ENCODE measurements at places on chromosomes 5 and 9.

DNA sequence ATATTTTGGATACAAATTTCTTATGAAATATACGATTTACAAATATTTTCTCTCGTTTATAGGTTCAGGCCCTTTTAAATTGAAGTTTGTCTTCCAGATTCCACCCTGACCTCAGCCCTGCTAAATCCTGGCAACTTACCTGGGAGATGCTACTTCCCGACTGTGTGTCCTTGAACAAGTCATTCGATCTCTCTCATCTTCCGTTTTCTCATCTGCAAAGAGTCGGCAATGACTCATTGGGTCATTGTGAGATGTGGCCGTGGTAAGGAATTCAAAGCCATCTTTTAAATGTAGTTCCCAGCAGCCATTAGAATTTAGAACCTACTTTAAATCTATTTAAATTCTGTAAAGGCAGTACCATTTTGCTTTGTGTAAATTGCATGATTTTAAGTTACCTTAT is 72.5 kb downstream of the LHX2 start:
- DNase-seq, result no peak

DNA sequence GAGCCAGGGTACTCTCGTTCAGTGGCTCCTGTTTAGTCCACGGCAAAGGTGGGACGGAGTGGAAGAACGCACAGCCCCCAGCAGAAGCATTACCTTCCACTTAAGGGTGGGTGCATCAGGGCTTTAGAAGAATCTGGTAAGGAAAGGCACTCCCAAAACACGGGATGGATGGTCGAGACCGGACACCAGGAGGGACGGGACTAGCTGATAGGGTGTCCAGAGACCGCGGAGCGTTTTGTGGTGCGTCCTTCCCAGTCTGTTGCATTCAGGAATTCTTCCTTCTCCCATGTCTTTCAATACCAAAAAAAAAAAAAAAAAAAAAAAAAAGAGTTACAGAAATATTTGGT is 545 bp upstream of the CTSV start:
- DNase-seq, result no peak

- no peak for DNase-seq
These were observed 48.3 kb upstream of the IL17B start for GRCh38 chr5:149427374-149427773.

- no peak for DNase-seq
These were observed 461.9 kb upstream of the PAPPA start for GRCh38 chr9:115691693-115692092.

- DNase-seq, result no peak
These were observed 79.9 kb upstream of the ACO1 start for GRCh38 chr9:32304495-32304894.

- no peak for DNase-seq
These were observed 25.7 kb upstream of the FREM1 start for GRCh38 chr9:14935964-14936363.

GRCh38 chr5:74216012-74216411 is 424.5 kb downstream of the ENC1 start:
- DNase-seq, result no peak

- DNase-seq, result no peak
These were observed 24.8 kb downstream of the CSF1R start for GRCh38 chr5:150061538-150061995.

GRCh38 chr5:6483880-6484382 is 35.3 kb downstream of the UBE2QL1 start:
- no peak for DNase-seq
